Chondrocyte (in vitro differentiated cells): ENCODE measurements at places on chromosomes 4 and X.

GRCh38 chrX:114178126-114178525, 405.8 kb upstream of the HTR2C start:
- no peak for DNase-seq

DNA sequence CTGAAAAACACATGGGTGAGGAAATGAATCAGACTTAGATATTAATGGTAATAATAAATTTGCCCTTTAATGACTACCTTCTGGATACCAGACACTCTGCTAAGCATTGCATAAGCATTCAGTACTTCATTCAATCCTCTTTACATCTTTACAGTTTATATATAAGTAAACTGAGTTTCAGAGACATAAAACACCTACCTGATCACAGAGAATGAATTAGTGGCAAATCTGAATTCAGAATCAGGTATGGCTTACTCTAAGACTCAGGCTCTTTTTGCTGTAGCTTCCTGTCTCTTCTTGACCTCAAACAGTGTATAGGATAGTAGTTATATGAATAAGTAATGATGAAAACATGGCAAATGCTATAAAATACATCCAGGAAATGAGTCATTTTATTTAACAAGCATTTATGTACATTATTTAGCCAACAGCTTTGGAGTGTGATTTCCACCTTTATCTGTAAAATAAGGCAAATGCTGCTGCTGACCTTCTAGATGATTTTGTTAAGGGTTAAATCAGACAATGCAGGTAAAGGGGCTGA, 83.9 kb downstream of the VEGFC start:
- DNase-seq, result no peak

GRCh38 chr4:79584902-79585301, 176.9 kb upstream of the GK2 start:
- DNase-seq, result no peak

DNA sequence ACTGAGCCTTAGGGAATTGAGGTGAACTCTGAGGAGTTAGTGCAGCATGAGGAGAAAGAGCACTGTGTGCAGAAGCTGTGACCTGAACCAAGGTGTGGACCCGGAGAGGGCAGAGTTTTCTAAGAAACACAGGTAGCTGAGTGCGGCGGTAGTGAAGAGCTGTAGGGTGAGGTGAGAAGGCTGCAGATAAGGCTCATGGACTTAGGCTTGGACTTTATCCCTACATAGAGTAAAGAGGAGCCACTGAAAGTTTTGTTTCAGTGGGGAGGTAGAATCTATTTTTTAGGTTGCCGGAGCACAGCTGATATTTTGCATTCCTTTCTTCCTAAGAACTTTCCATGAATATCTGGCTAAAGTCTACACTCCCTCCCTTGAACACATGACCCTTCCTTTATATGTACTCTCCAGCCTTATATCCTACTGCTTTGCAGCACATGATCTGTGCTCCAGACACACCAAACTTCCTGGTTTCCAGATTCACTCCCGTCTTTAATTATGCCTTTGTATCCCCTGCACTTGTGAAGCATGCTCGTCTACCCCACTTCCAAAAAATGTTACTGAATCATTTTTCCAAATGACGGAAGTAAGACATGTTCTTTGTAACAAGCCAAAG, 10.6 kb upstream of the PGRMC2 start:
- DNase-seq, result no peak

DNA sequence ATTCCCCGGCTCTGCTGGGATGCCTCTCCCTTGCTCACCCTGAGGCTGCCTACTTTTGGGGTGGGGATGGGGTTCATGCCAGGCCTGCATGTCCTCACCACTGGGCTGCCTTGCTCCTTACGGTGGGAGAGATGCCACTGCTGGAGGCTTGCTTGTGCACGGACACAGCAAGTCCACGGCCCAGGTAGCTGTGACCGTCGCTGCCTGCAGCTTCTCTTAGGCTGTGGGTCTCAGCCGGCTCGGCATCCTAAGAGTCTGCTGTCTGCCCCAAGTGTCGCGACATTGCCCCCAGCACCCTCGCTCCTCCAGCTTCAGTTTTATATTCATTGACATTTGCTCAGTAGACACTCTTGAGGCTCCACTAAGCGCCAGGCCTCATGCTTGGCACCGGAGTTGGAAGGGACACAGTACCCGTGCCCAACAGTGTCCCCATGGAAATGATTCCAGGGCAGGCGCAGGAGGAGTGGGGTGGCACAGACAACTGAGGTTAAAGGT, 58.3 kb downstream of the TBC1D14 start:
- no peak for DNase-seq
